Germinal center (tissue), 1 donor: ENCODE measurements at places on chromosomes 11 and 22.
A peak's percentile ranks its signal among the peaks of the same experiment; 100 is the strongest.

DNA sequence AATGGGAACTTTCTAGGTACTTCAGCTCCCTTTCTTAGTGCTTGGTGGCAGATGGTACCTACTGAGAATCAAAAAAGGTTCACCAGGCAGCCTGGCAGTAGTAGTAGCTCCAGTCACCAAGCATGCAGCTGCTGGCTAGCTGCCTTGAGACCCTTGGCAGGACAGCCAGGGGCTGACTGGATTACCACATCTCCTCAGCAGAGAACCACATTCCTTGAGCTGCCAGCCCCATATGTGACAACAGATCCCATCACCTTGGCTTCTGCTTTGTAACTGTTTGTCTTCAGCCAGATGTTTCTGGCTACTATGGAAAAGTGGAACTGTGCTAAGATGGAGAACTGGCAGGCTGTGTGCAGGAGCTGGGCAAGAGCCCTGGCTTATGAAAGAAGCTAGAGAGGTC is 39.6 kb upstream of the CHRM4 start:
- no peak for DNase-seq

GRCh38 chr11:78958444-78958843 is 383.8 kb upstream of the NARS2 start:
- no peak for DNase-seq

GRCh38 chr22:43066844-43067385 is 22.3 kb downstream of the TTLL1 start:
- no peak for DNase-seq

DNA sequence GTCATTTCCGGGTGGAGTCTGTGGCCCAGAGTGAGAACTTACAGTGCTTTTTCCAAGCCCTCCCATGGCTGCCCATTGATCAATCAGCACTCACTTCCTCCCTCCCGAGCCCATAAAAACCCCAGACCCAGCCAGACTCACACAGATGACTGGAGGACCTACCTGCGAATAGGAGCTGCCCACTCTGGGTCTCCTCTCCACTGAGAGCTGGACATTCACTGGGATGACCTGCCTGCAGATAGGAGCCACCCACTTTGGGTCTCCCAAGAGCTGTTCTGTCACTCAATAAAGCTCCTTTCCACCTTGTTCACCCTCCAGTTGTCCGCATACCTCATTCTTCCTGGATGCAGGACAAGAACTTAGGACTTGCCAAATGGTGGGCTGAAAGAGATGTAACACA is 56.0 kb upstream of the B3GNT6 start:
- DNase-seq, result no peak

- no peak for DNase-seq
These were observed 893.3 kb downstream of the FAM181B start for GRCh38 chr11:81840380-81840779.

- no peak for DNase-seq
These were observed 59.5 kb downstream of the DHCR7 start for GRCh38 chr11:71388637-71389235.

DNA sequence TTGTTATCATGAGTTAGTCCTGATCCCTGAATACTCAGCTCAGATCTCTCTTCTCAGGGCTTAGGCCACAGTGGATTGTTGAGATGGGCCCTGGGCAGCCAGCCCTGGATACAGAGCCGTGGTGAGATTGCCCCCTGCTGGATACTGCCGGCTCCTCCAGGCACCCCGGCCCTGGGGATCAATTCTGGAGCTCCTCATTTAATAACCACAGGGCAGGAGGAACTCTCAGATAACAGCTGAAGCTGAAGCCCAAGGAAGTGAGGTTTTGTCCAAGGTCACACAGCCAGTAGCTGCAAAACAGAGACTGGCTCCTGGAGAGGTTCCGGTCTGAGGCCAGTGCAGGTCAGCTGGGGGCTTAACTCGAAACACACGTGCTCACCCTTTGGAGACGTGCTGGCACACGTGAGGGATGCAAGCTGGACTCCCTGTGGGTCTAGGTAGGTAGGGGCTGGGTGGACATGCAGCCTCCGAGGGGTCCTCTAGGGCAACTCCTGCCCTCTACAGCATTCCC is 16.0 kb downstream of the USH1C start:
- peak; percentile 75 for DNase-seq

DNA sequence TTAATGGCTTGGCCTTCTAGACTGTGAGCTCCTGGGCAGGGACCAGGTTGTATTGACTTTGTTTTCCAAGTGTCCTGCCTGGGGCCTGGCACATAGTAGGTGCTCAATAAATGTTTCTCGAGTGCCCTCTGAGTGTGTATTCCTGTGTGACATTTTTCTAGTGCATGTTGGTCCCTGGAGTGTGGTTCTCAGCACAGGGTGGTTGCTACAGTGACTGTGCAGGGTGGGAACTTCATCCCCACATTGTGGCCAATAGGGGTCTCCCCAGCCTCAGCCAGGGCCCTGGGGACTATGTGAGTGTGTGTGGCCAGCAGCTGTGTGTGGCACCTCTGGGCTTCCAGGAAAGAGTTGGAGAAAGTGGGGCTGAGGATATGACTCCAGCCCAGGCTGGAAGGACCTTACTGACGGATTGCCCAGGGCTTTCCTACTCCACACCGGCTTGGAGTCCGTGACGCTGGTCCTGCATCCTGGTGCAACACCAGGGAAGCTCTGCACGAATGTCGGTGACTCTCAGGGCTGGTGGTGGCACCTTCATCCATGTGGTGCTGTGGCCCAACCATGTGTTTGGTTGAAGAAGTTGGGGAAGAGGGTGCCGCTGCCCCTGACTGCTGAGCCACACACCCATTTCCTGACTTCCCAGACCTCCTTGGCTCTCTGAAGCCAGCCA is 9.0 kb upstream of the MARK2 start:
- no peak for DNase-seq

DNA sequence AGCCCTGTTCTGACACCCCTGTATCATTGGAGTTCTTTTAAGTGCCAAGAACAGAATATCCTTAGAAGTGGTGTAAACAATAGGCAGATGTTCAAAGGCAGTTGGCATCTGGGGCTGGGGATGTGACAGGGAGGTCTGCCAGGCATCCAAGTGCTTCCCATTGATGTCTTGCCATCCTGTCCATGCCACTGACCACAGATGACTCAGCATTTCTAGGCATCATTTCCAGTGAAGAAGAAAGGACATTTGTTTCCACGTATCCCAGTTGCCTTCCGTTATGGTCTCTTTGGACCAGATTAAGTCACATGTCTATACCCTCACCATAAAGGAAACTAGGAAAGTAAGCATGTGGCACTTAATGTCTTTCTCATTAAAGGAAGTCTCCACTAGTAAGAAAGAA is 76.7 kb upstream of the BARX2 start:
- DNase-seq, result no peak

DNA sequence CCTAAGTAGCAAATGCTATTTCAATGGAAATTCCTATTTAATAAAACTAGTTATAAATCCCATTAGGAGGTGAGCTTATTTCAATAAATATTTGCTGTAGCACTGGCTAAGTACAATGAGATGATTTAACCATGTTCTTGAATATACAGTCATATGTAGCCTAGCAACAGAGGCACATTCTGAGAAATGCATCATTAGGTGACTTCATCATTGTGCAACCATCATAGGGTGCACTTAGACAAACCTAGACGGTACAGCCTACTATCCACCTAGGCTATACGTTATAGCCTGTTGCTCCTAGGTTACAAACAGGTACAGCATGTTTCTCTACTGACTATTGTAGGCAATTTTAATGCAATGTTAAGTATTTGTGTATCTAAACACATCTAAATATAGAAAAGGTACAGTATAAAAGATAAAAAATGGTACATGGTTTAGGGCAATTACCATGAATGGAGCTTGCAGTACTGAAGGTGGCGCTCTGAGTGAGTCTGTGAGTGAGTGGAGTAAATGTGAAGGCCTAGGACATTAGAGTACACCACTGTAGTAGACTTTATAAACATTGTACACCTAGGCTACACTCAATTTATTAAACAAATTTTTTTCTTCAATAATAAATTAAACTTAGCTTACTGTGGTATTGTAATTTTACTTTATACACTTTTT is 350.1 kb downstream of the CASP12 start:
- no peak for DNase-seq

- DNase-seq, result no peak
These were observed 26.0 kb downstream of the CLMP start for GRCh38 chr11:123168955-123169484.

DNA sequence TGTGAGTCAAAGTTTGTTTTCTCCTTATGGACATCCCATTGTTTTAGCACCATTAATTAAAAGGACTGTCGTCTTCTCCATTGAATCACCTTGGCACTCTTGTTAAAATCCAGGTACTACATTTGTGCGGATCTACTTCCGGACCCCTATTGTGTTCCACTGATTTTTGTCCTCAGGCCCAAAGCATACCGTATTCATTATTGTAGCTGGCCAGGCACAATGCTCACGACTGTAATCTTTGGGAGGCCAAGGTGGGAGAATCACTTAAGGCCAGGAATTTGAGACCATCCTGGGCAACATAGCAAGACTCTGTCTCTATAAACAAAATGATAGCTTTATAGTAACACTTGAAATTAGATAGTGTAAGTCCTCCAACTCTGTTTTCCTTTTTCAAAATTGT is 8.9 kb upstream of the GNB1L start:
- DNase-seq, result no peak

DNA sequence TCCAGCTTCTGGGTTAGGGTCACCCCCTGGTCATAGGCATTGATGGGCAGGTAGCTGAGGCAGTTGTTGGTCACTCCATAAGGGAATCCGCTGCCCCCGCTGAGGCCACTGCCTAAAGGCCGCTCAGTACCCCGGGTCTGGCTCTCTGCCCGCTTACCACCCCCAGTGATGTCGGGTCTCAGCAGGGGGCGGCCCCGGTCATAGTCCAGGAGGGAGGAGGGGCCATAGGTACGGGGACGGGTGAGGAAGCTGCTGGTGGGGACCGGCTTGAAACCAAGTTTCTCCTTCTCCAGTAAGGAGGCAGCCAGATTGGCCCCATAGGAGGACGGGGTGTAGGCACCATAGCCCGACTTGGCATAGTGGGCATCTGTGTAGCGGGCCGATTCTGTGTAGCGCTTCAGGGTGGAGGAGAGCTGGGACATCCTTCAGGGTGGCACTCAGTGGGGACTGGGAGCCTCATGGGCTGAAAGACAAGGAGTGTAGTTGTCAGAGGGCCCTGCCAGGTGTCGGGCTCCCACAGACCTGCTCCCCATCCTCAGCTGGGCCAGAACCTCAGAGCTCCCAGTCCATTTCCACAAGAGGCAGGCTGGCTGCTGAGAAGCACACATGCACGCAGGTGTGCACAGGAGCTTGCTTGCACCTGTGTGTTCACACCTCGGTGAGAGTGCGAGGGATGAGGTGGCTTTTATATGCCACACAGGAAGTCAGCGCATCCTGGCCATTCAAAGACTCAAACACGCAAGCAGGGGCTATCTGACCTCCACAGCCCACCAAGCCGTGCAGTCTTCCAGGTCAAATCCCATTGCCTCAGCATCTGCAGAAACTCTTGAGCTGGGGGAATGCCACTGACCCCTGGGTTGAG is 8.2 kb downstream of the USP2 start:
- no peak for DNase-seq

- DNase-seq, result no peak
These were observed 32.4 kb upstream of the NAV2 start for GRCh38 chr11:19679952-19680828.

GRCh38 chr22:30044369-30044768 is 35.9 kb upstream of the HORMAD2 start:
- no peak for DNase-seq

DNA sequence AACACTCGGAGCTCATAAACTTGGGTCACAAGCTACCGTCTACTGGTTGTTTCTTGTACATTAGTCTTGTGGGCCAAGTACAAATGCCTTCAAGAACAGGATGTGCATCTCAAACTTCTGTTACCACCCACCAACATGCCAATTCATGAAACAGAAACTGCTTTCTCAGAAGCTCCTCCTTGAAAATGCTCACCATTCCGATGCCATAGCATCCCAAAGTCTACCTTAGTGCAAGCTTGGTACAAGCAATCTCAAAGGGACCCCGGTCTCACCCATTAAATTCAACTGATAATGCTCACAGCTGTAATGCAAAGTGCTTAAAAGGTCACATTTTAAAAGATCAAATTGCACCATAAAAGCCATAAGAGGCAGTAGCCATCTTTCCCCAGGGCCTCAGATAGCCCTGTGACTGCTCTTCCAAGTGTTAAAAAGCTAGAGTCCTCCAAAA is 31.8 kb upstream of the CCDC34 start:
- DNase-seq, result no peak

GRCh38 chr22:19620742-19621371 is 93.4 kb upstream of the SEPTIN5 start:
- no peak for DNase-seq

- no peak for DNase-seq
These were observed 52.9 kb downstream of the SGSM3 start for GRCh38 chr22:40423310-40423688.

DNA sequence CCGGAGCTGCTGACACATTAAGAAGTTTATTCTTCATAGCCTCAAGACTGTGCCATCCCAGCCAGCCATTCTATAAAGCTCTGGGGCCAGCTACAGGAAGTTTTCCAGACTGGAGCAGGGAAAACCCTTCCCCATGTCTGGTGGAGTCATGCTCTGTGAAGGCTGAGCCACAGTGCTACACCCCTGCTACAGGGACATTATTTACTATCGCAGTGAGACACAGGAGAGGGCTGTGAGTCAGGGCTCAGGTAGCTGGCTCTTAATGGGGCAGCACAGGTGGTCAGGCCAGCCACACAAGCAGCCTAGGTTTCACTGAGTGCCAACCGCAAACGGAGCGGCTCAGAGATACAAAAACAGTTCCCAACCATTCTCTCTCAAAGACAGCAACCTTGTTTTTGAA is 12.1 kb downstream of the HPS4 start:
- no peak for DNase-seq

- DNase-seq, result no peak
These were observed 44.9 kb downstream of the SHISAL1 start for GRCh38 chr22:44267856-44268255.

- no peak for DNase-seq
These were observed 3.7 kb upstream of the PGGHG start for GRCh38 chr11:285021-285893.

DNA sequence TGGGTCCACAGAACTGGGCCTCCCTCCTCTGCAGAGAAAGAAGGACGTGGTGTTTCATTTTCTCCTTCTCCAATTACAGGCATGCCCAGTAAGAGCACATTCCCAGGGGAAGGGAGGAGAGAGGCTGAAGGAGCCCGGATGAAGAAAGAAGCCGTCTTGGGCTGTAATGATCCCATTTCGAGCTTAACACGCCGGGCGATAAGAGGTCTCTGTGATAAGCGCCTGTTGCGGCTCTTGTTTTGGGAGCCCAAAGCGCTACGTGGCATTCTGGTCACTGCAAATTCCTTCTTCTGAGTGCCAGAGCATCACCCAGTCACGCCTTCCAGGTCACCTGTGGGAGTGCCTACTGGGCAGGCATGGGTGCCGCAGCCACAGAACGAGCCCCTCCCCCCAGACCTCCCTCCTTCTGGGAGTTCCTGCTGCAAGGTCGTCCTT is 57.5 kb downstream of the ANO1 start:
- DNase-seq, result no peak

DNA sequence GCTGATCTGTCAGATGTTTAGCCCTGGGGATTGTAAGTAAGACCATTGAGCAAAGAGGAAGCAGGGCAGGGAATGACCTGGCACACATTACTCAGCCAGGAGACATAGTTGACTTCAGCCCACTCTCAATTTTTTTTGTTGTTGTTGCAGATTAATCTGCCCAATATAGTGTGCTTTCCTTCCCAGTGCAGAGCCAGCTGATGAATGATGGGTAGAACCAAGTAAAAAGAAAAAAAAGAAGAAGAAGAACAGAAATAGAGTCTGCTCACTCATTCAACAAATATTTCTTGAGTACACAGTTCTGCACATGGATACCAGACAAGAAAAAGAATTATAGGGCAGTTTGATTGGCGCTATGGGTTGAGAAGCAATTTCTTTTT is 292.7 kb downstream of the ETS1 start:
- DNase-seq, result no peak
